ENCODE measurements at places on chromosomes 12 and 14.

DNA sequence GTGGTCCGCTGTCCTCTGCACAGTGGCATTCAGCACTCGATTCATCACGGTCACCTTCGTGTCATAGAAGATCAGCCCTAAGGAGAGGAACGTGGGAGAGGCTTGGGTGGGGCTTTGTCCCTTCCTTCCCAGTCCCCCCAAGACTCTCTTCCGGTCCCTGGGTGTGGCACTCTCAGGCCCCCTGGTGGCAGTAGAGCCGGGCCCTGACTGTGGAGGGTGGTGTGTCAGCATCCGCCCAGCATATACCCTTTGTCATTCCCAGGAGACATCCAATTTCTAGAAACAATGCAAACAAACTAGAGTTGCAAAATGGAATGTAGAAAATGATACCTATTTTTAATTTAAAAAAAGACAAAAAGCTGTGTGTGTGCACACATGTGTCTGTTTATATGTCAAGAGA is 45.0 kb downstream of the TRAFD1 start:
- peak; percentile 43 for DNase-seq

- no peak for DNase-seq
Observed at GRCh38 chr12:10756194-10756593, 33.1 kb upstream of the YBX3 start.

DNA sequence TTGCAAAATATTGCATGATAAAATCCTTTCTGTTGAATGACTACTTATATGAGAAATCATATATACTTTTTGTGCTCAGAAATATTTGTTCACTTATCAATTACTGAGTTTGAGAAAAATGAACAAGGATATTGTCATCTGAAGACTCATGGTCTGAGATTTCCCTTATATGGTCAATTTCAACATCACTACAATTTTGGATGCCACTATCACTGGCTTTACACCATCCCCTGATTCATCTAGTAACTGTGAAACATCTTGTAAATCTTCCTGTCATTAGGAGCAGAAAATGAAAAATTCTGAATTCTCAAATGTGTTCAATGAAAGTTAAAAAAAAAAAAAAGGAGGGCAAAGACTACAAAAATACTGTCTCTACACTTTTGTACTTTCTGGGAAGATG is 21.8 kb upstream of the GXYLT1 start:
- no peak for DNase-seq

DNA sequence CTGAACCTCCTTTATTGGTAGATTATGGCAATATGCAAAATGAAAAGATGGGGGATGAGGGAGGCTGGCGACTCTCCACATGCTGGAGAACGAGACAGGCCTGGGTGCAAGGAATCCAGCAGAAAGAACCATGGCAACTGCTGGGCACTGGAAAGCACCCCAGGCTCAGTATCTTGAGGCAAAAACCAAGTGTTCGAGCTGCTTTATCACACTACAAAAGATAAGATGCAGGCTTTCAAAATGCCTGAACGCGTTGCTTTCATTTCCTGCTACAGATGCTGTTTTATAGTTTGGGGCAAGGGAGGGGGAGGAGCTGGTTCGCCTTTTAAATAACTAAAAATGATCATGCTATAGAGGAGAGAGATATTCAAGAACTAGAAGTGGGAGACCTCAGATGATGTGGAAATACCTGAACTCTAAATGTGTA is 38.9 kb downstream of the NIN start:
- DNase-seq: peak; percentile 47

DNA sequence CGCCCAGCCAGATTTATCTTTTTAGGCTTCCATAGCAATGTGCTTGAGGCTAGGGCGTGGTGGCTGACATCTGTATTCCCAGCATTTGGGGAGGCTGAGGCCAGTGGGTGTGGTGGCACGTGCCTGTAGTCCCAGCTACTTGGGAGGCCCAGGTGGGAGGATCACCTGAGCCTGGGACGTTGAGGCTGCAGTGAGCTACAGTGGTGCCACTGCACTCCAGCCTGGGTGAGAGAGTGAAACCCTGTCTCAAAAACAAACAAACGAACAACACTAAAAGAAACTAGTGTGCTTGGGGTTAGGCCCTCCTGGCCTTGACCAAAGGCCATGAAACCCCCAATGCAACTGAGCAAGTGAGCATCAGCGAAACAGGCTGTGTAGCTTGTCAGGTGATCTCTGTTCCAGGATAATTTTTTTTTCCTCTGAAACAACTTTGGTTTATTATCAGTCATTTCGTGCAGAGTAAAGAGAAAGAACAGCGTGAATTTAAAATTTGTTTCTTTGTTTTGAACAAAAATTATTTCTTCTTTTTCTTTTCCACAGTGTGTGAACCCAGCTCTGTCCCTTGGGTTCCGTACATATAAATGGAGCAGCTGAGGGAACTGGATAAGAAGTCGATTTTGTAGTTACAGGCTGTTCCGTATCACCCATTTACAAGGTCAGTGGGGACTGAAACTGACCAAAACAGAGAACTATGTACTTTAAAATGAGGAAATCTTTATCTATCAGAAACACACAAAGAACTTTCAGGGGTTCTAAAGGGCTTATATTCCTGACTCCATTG is 8.8 kb upstream of the TUBA1C start:
- DNase-seq: no peak

DNA sequence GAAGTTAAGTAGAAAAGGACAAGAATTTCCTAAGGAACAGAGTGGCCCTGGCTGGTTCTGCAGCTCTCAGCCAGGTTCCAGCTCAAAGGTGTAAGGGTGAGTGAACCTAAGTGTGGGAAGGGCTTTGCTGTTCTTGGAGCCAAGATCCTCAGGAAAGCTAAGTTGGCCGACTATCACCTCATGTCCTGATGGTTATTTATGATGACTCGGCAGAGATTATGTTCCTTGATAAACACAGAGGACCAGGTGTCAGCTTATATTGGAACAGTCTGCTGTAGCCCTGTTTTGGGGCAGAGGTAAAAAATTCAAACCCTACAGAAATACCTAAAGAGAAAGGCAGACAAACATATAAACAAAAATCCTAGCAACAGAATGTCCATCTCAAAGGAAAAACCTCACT is 128.5 kb downstream of the TBX3 start:
- no peak for DNase-seq

DNA sequence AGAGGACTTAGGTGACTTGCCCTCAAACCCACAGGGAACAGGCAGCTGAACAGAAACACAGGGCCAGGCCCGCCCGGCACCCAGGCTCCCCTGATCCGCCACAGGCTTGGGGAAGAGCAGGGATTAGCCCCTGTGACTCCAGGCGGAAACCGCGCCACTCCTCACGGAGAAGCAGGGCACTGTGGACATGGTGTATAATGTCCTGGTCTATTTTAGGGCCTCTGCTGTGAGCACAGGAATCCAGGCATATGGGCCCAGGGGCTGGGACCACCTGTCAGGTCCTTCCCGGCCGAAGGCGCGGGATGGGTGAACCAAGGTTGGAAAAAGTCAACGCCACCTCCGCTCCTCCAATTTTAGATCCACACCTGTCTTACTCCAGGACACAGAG is 34.6 kb upstream of the MEG3 start:
- DNase-seq: no peak

DNA sequence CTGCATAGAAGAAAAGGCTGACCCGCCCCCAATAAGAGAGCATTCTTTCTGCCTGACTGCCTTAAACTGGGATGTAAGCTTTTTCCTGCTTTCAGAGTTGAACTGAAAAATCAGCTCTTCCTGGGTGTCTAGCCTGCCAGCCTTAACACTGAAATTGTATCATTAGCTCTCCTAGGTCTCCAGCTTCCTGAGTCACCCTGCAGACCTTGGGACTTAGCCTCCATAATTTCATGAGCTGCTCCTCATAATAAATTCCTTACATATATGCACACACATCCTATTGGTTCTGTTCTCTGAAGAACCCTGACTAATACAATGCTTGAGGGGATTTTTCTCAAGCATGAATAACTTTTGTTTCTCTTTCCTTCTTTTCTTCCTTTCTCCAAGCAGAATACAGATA is 76.4 kb upstream of the FAR2 start:
- no peak for DNase-seq
